DMS53 (cell line): ENCODE measurements at places on chromosomes 16 and 17.

DNA sequence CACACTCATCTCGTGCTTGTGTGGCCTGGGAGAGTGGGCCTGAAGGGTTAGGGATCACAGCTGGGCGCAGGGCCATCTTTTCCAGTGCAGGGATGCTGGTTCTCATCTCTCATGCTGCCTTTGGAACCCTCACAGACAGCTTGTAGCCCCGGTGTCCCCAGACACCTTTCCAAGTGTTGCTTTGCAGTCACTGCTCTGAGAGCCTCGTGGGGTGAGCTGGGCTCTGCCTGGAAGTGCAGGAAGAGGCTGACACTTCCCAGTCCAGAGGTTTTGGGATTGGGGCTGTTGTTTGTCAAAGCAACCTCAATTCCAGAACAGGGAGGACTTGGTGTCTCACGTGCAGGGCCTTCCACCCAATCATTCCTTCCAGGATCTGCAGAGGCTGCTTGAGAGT is 28.2 kb downstream of the TBX4 start:
- no peak for DNase-seq

DNA sequence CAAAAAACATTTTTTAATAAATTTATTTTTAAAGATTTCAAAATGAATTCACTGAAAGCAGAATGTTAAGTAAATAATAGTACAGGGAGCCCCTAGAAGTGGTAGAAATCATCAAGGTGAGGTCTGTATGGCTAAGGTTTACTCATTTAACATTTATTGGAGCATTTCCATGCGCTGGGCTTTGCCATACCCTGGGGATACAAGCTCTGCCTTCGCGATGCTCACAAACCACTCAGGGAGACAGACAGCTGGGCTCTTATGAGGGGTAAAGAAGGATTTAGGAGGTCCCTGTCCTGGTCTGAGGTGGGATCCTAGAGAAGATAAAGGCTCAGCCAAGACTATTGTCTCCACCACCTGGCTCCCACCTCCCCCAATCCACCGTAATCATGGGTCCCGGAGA is 11.3 kb upstream of the LPCAT2 start:
- DNase-seq = no peak

- no peak for DNase-seq
Observed at GRCh38 chr17:74371653-74372147, 4.4 kb downstream of the GPR142 start.

DNA sequence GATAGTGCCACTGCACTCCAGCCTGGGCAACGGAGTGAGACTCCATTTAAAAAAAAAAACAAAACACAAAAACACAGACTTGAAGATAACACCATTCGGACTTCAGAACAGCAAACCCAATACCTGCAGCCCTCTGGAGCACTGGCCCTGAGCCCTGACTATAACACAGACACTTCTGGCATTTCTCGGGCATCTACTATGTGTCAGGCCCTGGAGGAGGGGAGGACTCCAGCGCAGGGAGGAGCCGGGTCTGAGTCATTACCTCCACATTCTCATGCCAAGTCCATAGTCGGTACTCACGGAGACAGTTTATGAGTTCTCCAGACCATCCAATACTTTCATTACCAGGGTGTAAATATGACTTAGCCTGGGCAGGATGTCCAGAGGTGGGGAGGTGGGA is 48.8 kb downstream of the PITPNM3 start:
- no peak for DNase-seq

GRCh38 chr17:72038427-72038826 is 82.4 kb upstream of the SOX9 start:
- DNase-seq = no peak

GRCh38 chr16:3659251-3659650 is 4.8 kb downstream of the DNASE1 start:
- no peak for DNase-seq

DNA sequence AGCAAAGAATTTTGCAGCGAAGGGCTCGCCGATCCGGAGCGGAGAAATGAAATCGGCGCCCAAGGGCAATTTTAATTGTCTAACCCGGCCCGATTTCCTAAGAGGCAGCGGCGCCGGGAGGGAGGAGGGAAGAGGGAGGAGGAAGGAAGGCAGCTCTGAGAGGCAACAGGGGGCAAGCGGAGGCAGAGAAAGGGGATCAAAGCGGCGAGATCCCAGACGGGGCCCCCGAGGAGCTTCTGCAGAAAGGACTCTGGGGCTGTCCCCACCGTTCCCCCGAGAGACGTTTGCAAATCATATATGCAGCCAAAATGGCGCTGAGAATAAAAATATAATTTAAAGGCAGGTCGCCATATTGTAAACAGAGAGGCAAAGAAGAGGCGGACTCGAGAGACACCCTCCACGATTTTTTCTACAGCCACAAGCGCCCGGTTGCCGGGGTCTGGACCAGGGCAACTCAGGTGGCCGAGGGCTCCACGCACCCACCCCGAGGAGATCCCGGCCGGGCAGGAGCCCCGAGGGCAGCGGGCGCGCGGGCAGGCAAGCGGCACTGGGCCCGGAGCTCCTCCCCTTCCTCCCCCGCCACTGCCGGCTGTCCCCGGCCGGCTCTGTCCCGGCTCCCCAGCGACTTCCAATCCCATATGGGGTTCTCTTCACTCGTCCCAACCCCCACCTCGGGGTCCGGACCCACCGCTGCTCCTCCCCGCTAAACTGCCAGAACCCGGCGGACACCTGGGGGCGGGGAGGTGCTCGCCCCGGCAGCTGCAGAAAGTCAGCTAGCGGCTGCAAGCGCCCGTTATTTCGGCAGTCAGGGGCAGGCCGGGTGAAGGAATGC is 1.9 kb downstream of the PHF12 start:
- peak; percentile 54 for DNase-seq

DNA sequence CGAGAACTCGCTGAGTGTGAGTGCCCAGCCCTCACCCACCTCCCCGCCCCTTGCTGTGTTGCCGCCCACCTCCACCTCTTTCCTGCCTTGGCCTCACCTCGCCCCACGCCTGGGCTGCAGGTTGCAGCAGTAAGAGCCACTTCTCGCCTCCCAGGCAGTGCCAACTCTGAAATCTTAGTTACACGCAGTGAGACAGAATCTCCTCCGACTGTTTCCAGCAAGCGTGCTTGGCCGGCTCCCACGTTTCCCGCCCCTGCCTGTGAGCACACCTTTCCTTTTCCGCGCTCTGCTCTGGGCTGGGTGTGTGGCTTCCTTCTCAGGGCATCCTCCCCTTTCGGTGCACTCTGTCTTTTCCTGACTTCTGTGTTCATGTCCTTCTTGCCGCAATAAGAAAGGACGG is 5.7 kb downstream of the ENGASE start:
- no peak for DNase-seq

GRCh38 chr17:28792877-28793661 is 49.3 kb downstream of the TRAF4 start:
- DNase-seq = peak; percentile 6

DNA sequence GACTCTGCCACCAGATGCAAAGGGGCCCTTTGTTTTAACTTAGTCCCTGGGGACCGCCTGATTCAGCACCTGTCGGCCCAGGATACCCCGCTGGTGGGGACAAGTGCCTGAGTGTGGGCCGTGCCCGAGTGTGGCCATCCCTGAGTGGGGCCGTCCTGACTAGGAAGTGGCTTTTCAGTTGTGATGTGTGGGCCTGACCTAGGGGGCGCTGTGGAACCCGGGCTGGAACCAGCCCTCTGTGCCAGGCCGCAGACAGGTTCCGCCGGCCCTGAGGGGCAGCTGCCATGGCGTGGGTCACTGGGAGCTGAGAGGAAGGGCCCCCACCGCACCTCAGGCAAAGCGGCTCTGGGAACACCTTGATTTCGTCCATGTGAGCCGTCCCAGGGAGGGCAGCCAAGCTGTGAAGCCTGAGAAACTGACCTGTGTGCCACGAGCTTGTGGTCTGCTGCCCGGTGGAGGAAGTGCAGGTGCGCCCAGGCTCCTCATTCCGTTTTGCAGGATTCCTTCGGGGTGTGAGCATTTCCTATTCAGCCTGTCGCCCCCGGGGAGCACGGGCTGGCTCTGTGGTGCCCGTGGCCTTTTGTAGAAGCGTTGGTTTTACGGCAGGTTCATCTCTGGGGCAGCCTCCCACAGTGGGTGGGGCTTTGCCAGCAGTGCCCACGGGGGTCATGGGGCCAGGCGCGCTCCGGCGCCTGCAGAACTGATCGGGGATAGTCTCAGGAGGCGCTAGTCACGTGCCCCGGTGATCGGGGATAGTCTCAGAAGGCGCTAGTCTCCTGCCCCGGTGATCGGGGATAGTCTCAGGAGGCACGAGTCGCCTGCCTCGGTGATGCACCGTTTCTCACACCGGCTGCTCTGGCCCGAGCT is 5.3 kb downstream of the RPL13 start:
- peak; percentile 79 for DNase-seq

GRCh38 chr16:48608452-48608851 is 1.5 kb downstream of the N4BP1 start:
- DNase-seq = peak; percentile 43

- peak; percentile 75 for DNase-seq
Observed at GRCh38 chr16:1990351-1991134, 773 bp downstream of the SYNGR3 start.

- no peak for DNase-seq
Observed at GRCh38 chr16:15854061-15854460, 2.8 kb downstream of the MYH11 start.

DNA sequence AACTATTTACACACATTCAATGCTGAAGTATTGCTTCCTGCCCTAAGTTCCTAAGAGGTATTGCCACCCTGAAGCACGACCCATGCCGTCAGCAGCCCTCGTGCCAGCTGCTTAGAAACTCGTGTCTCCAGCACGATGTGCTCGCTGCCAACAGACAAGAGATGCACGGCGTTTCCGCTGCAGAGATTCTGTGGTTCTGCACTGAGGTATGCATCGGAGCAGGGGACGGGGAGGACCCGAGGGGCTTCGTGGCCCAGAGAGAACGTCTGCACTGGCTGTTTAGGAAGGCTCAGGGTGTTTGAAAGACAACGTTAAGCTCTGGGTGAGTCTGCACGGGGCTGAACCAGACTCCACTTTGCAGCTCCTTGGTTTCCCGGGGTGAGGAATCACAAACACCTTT is 82.7 kb upstream of the CREBBP start:
- DNase-seq = peak; percentile 88
